ENCODE measurements at places on chromosomes 7 and 10.

- no peak for DNase-seq
Measured at GRCh38 chr10:88670497-88670896, 6.3 kb downstream of the LIPF start.

DNA sequence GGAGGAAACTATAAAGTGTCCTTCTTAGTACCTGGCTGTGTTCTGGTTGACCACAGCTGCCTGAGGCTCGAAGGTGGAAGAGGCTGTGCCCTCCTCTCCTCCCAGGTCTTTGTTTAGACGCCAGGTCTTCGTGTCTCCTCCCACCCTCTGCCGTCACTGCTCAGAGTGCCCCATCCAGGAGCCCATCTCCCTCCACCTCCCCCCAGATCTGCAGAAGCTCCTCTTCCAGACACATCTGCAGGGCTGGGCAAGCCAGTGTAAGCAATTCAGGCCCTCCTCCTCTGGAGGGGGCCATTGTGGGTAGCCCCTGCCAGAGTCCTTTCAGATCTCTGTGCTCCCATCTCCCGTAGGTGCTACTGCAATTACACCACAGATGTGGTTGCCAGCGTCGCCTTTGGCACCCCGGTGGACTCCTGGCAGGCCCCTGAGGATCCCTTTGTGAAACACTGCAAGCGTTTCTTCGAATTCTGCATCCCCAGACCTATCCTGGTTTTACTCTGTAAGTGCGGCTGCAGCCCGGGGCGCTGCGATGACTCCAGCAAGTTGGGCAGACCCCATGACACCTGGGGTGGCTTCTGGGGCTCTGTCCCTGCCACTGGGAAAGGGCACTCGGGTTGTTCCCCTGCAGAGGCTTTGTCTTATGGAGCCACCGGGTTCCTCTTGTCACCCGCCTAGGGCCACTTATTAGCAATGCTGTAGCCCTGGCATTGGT lies 107.5 kb downstream of the PARP12 start:
- DNase-seq = no peak

GRCh38 chr10:130489891-130490290 lies 353.7 kb downstream of the GLRX3 start:
- DNase-seq = no peak

- no peak for DNase-seq
Measured at GRCh38 chr10:59895629-59896116, 10.7 kb downstream of the CCDC6 start.

GRCh38 chr7:17298840-17299482 lies 509 bp downstream of the AHR start:
- peak; percentile 32 for DNase-seq

- DNase-seq = no peak
Measured at GRCh38 chr10:110373059-110373458, 68.3 kb upstream of the SMNDC1 start.

DNA sequence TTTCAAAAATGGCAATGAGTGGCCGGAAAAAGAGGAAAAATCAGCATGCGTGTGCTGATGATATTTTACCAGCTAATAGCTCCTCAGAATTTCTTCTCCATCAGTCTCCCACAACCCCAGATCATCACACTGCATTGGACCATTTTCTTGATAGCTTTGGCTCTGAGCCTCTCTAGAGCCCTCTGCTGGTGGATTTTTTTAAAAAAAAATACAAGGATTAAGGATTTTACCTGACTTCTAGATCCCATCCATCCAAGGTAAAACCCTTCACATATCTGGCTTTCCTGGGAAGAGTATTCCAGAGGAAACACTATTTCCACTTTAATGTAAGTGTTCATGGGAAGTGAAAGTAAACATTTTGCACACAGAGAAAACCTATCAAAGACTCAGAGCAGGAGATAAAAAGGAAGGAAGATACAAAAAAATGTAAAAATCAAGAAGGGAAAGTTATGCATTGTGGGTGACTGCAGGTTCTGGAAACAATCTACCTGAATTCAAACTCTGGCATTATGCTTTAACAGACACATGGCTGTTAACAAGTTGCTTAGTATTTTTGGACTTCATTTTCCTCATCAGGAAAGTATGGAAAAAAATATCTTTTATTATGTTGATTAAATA lies 380.9 kb downstream of the LRRTM3 start:
- DNase-seq = peak; percentile 29

- no peak for DNase-seq
Measured at GRCh38 chr10:97408496-97408992, 7.4 kb upstream of the RRP12 start.

- DNase-seq = peak; percentile 37
Measured at GRCh38 chr7:38222481-38223096, 44.5 kb downstream of the STARD3NL start.

- no peak for DNase-seq
Measured at GRCh38 chr7:72032934-72033333, 379.2 kb downstream of the CALN1 start.

DNA sequence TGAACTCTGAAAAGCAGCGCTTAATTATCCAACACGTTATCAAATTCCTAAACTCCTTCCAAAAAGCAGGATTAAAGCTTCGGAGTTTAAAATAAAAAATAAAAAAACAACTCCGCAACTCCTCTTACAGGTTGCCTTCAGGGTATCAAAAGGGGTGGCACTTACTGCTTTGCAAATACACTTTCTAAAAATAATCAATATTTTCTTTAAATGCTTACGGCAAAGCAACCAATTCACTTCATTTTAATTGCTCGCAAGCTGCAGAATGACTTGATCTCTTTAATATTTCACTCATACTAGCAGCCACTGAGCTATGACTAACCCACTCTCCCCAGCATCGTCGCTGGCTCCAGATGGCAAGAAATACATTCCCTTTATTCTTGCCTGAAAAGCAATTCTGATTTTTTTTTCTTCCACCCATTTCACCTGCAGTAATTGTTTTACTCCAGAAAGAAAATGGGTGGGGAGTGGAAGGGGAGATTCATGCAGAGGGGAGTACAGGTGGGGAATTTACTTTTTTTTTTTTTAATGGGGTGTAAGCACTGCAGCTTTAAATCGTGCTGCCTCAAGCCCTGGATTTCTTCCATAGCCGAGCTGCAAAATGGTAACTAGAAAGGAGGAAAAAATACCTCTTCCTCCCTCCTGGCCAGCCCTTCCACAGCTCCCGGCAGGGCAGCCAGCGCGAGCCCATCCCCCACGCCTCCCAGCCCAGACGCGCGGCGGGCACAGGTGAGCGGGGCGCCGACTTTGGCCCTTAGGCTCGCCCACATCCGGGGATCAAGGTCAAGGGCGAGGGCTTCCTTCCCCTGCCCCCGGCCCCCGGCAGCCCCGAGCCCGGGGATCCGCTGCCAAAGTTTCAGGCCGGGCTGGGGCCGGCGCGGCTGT lies 54.2 kb upstream of the FHIP2A start:
- DNase-seq = no peak

- DNase-seq = no peak
Measured at GRCh38 chr10:69057951-69058297, 30.0 kb upstream of the SRGN start.

GRCh38 chr7:27921081-27921836 lies 181.3 kb downstream of the TAX1BP1 start:
- peak; percentile 70 for DNase-seq

DNA sequence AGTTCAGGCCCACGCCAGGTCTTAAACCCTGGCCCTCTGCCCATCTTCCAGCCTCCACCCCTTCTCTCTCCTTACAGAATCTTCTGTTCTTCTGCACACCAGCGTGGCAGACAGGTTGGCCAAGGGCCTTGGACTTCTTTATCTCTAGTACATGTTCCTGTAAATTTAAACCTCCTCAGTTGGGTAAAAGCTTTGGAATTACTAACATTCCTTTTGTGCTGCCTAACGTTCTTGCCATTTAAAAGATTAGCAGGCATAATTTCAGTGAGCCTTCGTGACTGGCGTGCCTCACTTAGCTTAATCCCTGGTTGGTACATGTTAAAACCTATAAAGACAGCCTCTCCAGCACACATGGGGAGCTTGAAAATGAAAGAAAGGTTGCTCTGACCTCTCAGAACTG lies 192.2 kb downstream of the CUX1 start:
- no peak for DNase-seq

- DNase-seq = no peak
Measured at GRCh38 chr10:90407131-90407530, 450.7 kb downstream of the HTR7 start.

DNA sequence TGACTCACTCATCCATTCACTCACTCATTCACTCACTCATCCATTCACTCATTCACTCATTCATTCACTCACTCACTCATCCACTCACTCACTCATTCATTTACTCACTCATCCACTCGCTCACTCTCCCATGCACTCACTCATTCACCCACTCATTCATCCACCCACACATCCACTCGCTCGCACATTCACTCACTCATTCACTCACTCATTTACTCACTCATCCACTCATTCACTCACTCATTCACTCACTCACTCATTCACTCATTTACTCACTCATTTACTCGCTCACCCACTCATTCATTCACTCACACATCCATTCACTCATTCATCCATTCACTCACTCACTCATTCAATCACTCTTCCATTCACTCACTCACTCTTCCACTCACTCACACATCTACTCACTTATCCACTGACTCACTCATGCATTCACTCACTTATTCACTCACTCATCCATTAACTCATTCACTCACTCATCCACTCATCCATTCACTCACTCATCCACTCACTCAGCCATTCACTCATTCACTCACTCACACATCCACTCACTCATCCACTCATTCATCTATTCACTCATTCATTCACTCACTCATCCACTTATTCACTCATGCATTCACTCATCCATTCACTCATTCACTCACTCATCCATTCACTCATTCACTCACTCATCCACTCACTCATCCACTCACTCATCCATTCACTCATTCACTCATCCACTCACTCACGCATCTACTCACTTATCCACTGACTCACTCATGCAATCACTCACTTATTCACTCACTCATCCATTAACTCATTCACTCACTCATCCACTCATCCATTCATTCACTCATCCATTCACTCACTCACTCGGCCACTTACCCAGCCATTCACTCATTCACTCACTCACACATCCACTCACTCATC lies 74.0 kb downstream of the CARD11 start:
- no peak for DNase-seq

DNA sequence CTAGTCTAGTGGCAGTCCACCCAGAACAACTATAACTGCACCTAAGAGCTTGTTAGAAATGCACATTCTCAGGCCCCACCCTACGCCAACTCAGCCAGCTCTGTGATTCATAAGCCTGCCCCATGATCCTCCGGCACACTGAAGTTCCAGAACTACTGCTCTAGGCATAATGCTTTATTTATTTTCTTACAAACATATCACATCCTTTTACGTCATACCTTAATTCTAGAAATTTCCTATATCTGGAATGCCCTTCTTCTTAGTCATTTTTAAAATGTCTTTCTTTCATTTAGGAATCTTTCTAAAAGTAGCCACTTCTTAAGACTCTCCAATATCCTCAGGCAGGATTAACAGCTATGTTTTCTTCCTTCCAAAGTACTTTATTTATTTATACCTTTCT lies 480.1 kb downstream of the INHBA start:
- no peak for DNase-seq

DNA sequence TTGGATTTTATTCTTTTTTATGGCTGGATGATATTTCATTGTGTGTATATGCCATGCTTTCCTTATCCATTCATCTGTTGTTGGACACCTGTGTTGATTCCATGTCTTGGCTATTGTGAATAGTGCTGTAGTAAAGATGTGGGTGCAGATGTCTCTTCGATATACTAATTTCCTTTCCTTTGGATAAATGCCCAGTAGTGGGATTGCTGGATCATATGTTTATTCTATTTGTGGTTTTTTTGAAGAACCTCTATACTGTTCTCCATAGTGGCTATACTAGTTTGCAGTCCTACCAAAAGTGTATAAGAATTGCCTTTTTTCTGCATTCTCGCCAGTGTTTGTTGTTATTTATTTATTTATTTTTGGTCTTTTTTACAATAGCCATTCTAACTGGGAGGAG lies 159.8 kb downstream of the WNT2 start:
- DNase-seq = no peak

DNA sequence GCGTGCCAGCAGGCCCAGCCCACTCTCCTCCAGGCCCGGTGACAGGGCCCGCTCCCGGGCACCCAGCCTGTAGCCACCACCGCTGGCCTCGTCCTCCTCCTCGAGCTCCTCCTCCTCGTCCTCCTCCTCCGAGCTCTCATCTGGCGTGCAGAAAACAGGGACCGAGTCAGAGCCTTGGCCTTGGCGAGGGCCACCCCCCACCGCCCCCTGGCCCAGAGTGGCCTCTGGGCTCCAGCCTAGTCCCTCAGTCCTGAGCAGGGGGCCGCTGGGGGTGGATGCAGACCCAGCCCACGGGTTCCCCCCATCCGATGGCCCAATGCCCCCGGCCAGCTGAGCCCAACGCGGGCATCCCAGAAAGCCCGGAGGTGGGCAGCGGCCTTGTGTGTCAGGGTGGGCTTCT lies 62.9 kb downstream of the SLC29A4 start:
- no peak for DNase-seq

GRCh38 chr7:47586925-47587324 lies 5.0 kb upstream of the TNS3 start:
- DNase-seq = no peak

- no peak for DNase-seq
Measured at GRCh38 chr10:114188900-114189299, 9.7 kb downstream of the TDRD1 start.

DNA sequence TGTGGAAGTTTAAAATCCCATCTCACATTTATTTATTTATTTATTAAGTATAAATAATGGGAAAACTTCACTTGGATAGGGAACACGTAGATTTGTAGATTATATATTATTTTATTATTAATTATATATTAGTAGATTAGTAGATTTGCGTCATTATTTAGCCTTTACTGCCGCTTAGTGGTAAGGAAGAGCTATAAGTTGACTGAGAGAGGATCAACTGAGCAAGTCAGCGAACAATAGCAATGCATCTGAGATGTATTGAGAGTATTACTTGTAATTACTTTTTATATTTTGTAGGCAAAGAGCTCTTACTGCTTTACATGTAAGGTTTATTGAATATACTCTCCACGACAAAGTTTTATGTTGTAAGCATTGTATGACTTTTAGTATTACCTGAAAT lies 244.5 kb upstream of the ANKRD30A start:
- no peak for DNase-seq

GRCh38 chr7:93843260-93843659 lies 47.3 kb downstream of the TFPI2 start:
- no peak for DNase-seq

DNA sequence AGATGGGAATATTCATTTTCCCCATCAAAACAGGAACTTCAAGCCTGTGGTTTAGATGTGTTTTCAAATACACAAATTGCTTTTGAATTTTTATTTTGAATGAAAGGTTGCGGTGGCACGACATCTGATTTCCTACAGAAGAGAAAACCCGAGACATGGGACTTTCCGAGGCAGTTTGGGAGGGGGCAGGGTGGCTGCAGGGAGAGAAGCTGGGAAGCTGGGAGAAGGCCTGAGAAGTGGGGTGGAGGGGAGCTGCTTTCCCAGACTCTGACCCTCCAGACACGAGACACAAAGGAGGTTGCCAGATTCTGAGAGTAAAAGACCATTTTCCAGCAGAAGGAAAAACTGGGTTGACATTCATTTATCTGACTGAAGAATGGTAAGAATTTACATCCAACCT lies 19.6 kb downstream of the TMEM176A start:
- DNase-seq = no peak

- no peak for DNase-seq
Measured at GRCh38 chr7:23272275-23272674, 25.7 kb downstream of the GPNMB start.

Measured in NCI-H748 treated with DMSO at 0.1 percent for 48 hours (cell line).